ENCODE measurements at places on chromosomes 4 and X. TPM values are rescaled to one million over a fixed set of nuclear protein-coding genes. Genes with fewer than 3 reads are reported as not detected.

The TXK gene
- total RNA-seq = not detected

The UGT2B7 gene
- not detected for total RNA-seq

The IQCM gene
- not detected for total RNA-seq

The FMR1NB gene
- not detected for total RNA-seq

The FAM199X gene
- total RNA-seq = 13.8 TPM

The NAA11 gene
- total RNA-seq = not detected

DNA sequence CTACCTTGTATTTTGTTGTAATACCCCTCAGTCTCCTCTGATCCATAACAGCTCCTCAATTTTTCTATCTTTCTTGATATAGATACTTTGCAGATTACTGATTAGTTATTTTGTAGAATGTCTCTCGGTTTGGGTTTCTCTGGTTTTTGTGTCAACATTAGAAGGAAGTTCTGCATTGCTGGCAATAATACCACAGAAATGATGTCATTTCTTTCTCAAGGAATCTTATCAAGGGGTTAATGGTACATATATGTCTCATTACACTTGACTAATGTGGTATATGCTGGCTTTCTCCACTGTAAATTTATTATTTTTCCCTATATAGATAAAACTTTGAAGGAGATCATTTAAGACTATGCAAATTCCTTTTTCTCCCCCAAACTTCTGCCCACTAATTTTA is 183.6 kb upstream of the DKK2 start:
- no peak overlapping the region for H3K27ac ChIP-seq
- no peak overlapping the region for H3K4me3 ChIP-seq
- H3K27me3 ChIP-seq = no peaks in the 10 kb centered on the region
- H3K4me1 ChIP-seq = no peaks in the 10 kb centered on the region

DNA sequence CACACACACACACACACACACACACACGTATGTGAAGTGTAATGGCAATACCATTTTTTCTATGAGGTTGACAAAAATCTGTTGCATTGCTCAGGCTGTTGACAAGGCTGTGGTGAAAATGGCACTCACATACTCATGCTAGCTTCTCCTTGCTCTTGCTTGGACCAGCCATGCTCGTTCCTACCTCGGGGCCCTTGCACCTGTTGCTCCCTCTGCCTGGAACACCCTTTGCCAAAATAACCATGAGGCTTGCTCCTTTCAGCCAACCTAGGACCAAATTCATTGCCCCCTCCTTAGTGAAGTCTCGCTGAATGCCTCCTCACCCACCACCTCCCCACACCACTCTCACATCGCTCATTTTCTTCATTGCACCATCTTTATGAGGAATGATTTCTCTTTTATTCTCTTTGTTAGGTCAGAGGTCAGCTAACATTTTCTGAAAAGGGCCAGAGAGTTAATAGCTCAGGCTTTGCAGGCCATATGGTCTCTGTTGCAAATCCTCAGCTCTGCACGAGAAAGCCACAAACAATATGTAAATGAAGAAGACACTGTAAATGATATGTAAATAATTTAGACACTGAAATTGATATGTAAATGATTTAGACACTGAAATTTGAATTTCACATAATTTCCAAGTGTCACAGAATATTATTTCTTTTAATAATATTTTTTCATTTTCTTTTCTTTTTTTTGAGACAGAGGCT is 13.3 kb downstream of the SLC38A5 start:
- H3K27me3 ChIP-seq = peaks cover under 1% of the 10 kb centered on the region
- no peak overlapping the region for H3K27ac ChIP-seq
- H3K4me3 ChIP-seq = no peak overlapping the region
- DNase-seq = no peak

DNA sequence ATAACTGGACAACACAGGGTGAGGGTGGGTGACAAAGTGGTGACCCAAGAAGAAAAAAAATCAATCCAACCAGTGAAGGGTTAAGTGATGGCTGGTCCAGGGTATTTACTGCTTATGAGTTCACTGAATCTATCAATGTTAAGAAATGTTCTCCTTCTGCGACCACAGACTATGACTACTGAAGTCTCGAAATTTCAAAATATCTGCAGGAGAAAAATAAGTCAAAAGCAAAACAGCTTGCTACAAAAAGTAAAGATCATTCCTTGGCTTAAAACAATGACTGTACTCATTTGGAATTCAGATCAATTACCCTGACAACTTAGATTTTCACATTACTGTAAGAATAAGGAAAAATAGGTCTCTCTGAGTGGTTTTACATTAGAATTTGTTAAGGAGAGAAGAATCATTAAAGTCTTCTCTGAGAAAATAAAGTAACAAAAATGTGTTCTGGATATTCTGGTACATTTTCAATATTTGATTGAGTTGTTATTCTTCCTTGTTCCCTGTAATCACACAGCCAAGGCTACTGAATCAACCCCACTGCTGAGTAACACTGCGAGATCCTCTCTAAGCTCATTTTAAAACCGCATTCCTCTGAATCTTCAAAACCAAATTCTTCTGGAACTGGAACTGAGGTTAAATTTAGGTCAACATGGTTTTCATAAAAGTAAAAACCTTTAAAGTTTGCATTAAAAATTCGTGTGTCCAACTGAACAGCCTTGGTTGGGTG is 22.7 kb downstream of the SMPX start:
- no peak overlapping the region for H3K27ac ChIP-seq
- H3K4me1 ChIP-seq = no peaks in the 10 kb centered on the region
- no peaks in the 10 kb centered on the region for H3K36me3 ChIP-seq
- peak; percentile 70 for DNase-seq
- H3K27me3 ChIP-seq = peaks cover 3% of the 10 kb centered on the region

GRCh38 chr4:124943145-124943889 is 230.8 kb upstream of the ANKRD50 start:
- DNase-seq = no peak
- H3K27me3 ChIP-seq = no peaks in the 10 kb centered on the region
- H3K27ac ChIP-seq = no peak overlapping the region
- no peak overlapping the region for H3K4me3 ChIP-seq
- no peaks in the 10 kb centered on the region for H3K36me3 ChIP-seq
- peaks cover 4% of the 10 kb centered on the region for H3K4me1 ChIP-seq

- no peaks in the 10 kb centered on the region for H3K27me3 ChIP-seq
- peaks cover 22% of the 10 kb centered on the region for H3K36me3 ChIP-seq
- no peak overlapping the region for H3K27ac ChIP-seq
- peaks cover 7% of the 10 kb centered on the region for H3K4me1 ChIP-seq
Measured at GRCh38 chr4:2666722-2667247, 89.4 kb downstream of the TNIP2 start.

- H3K27me3 ChIP-seq = no peaks in the 10 kb centered on the region
- peak overlapping the region; percentile 60 for H3K4me3 ChIP-seq
- H3K36me3 ChIP-seq = no peaks in the 10 kb centered on the region
Measured at GRCh38 chrX:10617186-10617998, 3.0 kb downstream of the MID1 start.

GRCh38 chr4:138348055-138348454 is 105.9 kb upstream of the SLC7A11 start:
- DNase-seq = peak; percentile 22
- H3K4me1 ChIP-seq = no peaks in the 10 kb centered on the region
- H3K27ac ChIP-seq = no peak overlapping the region
- no peaks in the 10 kb centered on the region for H3K36me3 ChIP-seq
- H3K4me3 ChIP-seq = no peak overlapping the region
- H3K27me3 ChIP-seq = no peaks in the 10 kb centered on the region

GRCh38 chr4:119135721-119136121 is at the start of gene MYOZ2:
TSS of gene MYOZ2 (plus strand) at chr4:119135832. CDS start at chr4:119136526, 694 bp downstream.
- no peak within 1 kb of the TSS for H3K4me3 ChIP-seq
- peaks cover 7% of the 10 kb centered on the region for H3K4me1 ChIP-seq
- DNase-seq = peak; percentile 23

DNA sequence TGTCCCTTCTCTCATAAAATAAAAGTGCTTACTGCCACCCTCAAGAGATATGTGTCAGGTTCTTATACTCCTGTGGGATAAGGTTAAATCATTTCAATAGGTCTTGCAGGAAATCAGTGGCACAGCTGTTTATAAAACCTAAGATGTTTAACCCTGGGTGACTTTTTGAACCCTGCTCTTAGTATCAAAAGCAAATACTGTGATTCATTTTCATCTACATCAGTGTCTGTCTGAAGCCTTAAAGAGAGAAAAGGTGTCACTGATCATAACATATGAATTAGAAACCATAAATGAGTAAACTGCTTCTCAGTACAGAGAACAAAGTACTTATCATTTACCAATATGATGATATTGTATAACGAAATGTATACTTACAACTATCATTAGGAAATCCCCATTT is 59.0 kb downstream of the CCSER1 start:
- no peaks in the 10 kb centered on the region for H3K36me3 ChIP-seq
- no peak overlapping the region for H3K4me3 ChIP-seq
- no peak for DNase-seq
- no peaks in the 10 kb centered on the region for H3K27me3 ChIP-seq
- no peak overlapping the region for H3K27ac ChIP-seq

GRCh38 chr4:127975121-127975770 is 10.0 kb downstream of the ABHD18 start:
- peak; percentile 82 for DNase-seq
- H3K36me3 ChIP-seq = peaks cover 10% of the 10 kb centered on the region
- H3K4me3 ChIP-seq = no peak overlapping the region
- H3K27me3 ChIP-seq = no peaks in the 10 kb centered on the region
- H3K27ac ChIP-seq = no peak overlapping the region

DNA sequence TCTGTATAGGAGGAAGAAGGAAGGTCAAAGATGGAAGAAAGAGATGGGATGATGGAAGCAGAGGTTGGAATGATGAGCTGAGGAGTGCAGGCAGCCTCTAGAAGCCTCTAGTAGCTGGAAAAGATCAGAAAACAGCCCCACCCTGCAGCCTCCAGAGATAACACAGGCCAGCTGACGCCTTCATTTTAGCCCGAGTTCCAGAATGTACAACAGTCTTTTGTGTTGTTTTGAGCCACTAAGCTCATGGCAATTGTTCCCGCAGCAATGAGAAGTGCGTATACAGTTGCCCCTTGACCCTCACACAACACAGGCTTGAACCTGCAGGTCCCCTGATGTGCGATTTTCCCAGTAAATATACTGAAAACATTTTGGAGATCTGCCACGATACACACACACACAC is 72.0 kb downstream of the WFS1 start:
- DNase-seq = no peak
- H3K36me3 ChIP-seq = no peaks in the 10 kb centered on the region
- H3K27me3 ChIP-seq = peaks cover 19% of the 10 kb centered on the region
- no peak overlapping the region for H3K4me3 ChIP-seq

DNA sequence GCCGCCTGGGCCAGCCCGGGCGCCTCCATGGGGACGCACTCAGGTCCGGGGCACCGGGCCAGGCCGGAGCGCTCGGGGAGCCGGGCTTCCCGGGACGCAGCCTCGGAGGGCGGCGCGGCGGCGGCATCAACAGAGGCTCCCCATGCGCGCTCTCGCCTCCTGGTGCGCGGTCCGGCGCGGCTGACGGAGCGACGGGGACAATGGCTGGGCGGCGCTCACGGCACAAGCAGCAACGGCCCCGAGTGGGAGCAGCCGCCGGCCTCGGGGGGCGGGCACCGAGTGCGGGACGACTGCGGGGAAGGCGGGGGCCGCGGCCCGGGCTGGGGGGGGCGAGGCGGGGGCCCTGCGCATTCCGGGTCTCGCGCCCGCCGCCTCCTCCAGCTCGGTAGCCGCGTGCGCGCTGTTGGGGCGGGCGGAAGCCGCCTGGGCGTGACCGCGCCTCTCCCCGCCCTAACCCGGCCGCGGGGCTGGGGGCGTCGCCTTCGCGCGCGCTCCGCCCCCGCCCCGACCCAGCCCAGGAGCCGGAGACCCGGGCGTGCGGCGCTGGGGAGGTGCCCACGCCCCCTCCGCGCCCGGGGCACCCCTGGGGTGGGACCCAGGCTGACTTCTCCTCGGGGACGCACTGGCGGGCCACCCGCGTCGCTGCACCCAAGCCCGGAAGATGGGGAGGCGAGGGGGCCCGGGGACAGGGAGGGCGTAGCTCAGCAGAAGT is at the start of gene PRKX:
Gene PRKX, minus strand, starts transcription at position 425 of the 712 bp plus-strand sequence. Its CDS starts 396 bp downstream, at position 29.
- DNase-seq = peak; percentile 36
- no peaks in the 10 kb centered on the region for H3K4me1 ChIP-seq
- peak within 1 kb of the TSS; percentile 90 for H3K4me3 ChIP-seq
- peak within 1 kb of the TSS; percentile 67 for H3K27ac ChIP-seq

DNA sequence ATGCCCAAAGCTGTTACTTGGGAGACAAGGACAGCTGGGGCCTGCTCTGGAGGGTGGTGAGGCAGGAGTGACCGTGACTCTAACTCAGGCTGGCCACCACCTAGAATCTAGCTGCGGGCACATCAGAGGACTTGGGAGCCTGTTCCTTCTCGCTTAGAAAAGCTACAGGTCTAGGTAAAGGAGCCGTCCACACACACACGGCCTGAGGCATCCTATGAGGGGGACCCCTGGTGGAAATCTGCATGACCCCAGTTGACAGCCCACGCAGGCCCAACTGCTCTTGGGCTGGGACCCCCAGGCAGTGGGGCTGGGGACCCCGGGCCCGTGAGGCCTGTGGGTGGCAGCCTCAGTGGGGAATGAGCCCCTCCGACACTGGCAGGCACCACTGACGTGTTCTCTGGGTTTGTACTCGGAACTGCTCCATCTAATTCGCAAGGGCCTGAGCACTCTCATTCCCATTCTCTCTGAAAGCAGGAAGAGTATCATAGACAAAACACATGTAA is 75.6 kb downstream of the ACOX3 start:
- H3K36me3 ChIP-seq = peaks cover 8% of the 10 kb centered on the region
- DNase-seq = no peak
- H3K27me3 ChIP-seq = peaks cover under 1% of the 10 kb centered on the region

DNA sequence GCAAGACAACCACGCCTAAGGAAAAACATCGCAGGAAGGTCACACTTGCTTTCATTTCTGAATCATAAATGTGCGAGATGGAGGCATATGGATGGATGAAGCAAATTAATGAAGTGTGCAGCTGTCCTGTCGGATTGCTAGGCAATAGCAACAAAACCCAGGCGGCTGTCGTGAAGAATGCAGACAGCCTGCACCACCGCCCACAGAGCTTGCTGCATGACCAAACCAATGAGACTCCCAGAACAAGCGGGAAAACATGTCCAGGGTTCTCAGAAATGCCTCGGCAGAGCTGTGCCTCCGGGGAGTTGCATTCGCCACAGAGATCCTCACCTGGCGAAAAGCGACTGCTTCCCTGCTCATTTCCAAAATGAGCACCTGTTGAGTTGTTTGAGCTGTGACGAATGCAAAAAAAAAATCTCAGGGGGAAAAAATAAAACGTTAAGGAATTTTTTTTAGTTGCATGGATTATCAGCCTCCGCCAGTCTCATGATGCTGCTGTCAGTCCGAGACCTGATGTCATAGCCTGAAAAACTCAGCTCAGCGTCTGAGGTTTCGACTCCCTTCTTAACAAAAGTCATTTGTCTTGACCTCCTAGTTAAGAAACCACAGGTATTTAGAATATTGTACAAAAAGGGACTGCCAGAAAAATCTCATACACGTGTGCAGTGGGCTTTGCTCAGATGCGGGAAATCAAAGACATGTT is 155.5 kb upstream of the MXRA5 start:
- no peaks in the 10 kb centered on the region for H3K4me1 ChIP-seq
- no peak overlapping the region for H3K4me3 ChIP-seq
- no peaks in the 10 kb centered on the region for H3K27me3 ChIP-seq
- no peak overlapping the region for H3K27ac ChIP-seq
- H3K36me3 ChIP-seq = no peaks in the 10 kb centered on the region
- no peak for DNase-seq

GRCh38 chr4:7691982-7692381 is 247.7 kb downstream of the AFAP1 start:
- H3K4me1 ChIP-seq = no peaks in the 10 kb centered on the region
- H3K27ac ChIP-seq = no peak overlapping the region
- DNase-seq = peak; percentile 15
- no peaks in the 10 kb centered on the region for H3K36me3 ChIP-seq
- H3K4me3 ChIP-seq = no peak overlapping the region
- peaks cover 44% of the 10 kb centered on the region for H3K27me3 ChIP-seq

All from IMR-90 (cell line).